ENCODE measurements at places on chromosomes 7 and 10. TPM values are rescaled to one million over a fixed set of nuclear protein-coding genes. Genes with fewer than 3 reads are reported as not detected.

DNA sequence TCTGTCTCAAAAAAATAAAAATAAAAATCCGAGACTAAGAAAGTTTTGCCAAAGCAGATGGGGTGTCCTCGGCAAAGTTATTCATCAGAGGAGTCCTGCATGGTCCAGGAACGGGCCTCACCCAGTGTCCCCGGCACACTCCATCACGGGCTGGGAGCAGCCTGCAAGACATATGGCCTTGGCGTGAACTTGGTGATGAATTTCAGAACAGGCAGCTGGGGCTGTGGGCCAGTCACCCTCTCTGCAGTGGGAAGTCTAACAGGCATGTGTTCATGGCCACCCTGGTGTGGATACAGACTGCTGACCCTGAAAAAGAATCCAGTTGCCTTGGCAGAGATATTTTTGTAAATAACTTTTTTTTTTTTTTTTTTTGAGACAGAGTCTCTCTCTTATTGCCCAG lies 34.7 kb downstream of the NPTX2 start:
- DNase-seq: no peak

DNA sequence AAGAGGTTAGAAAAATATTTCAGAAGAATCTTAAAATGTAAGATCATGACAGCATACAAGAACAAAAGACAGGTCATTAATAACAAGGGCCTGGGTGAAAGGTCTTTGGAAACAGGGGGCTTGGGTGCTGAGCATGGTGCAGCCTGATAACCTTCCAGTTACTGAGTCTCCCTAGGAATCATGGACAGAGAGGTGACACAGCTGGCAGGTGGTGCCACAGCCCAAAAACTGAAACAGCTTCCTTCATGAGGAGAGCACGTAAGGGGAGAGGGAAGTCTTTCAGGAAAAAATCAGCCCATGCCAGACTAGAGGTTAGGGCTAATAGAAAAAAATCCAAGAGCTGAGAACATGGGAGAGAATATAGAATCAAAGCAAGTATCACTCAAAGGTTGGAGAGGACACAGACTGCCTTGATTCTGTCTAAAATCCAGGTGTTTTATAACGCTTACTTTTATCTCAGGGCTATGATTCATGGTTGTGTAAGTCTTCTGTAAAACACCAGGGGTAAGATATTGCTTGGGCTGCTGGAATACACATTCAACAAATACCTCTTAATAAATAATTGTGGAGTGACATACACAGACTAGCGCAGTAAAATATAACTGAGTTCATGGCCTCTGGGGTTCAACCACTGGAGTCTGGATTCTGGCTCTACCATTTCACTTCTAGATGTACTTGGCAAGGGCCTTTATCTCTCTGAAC lies 88.1 kb downstream of the SEMA3C start:
- no peak for DNase-seq

GRCh38 chr10:60769406-60769805 lies 8.9 kb upstream of the CDK1 start:
- DNase-seq: no peak

DNA sequence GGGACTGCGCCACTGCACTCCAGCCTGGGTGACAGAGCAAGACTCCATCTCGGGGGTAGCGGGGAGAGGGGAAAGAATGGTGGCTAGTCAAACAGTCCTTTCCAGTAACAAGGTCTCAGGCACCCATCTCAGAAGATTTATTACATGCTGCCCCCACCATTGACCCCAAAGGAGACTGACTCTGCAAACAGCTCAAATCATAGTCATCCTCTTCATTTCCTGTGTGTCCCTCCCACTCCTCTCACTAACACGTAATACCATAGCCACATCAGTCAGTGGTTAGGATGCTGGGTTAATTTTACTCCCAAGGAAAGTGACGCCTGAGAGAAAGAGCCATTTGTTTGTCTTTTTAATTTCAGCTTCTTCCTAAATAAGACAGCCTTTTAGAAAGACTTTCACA lies 56.6 kb upstream of the BET1 start:
- no peak for DNase-seq

GRCh38 chr10:77360835-77361234 lies 276.8 kb downstream of the KCNMA1 start:
- no peak for DNase-seq

DNA sequence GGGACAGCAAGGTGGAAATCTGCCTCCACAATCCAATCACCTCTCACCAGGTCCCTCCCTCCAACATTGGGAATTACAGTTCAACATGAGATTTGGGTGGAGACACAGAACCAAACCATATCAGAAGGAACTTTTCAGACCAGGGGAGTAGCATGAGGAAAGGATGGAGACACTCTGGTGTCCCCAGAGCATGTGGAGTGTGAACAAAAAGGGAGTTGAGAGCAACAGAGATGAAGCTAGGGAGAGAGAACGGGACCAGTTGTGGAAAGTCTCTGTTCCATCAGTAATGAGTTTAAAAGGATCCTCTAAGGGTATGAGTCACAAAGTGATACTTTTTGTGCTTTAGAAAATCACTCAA lies 382.0 kb downstream of the SFMBT2 start:
- no peak for DNase-seq

DNA sequence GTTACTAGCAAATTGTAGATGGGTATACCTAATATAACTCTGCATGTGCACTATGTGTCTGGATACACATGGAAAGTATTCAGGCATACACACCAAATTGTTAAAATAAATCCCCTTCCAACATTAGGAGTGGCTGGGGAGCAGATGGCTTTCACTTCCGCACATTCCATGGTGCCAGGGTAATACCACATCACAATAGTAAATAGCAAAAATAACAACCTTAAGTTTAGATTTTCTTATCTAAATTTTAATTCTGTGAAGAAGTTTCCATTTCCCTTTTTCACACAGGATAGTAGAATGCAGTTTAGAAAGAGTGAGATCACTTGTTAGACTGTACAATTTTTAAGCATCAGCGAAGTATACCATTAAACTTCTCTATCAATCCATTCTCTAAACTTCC lies 5.8 kb upstream of the ALOX5 start:
- DNase-seq: no peak

GRCh38 chr10:129272866-129273650 lies 194.0 kb upstream of the MGMT start:
- DNase-seq: peak; percentile 45

DNA sequence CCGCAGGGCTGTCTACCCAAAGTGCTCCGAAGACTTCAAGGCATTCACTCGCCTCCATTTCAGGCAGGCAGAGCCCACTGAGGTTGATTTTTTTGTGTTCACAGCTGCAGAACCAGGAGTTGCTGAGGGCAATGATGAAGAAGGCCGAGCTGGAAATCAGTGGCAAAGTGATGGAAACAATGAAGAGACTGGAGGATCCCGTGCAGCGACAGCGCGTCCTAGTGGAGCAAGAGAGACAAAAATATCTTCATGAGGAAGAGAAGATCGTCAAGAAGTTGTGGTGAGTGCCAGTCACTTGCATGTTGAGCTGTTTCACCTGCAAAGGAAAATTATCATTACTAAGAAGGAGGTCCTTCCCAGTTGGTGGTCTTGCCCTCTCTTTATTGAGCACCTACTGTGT lies 210.5 kb downstream of the ARHGAP21 start:
- DNase-seq: peak; percentile 65

- no peak for DNase-seq
Measured at GRCh38 chr10:117499248-117500105, 43.1 kb upstream of the EMX2 start.

GRCh38 chr10:33506838-33507661 lies 172.6 kb upstream of the NRP1 start:
- no peak for DNase-seq

DNA sequence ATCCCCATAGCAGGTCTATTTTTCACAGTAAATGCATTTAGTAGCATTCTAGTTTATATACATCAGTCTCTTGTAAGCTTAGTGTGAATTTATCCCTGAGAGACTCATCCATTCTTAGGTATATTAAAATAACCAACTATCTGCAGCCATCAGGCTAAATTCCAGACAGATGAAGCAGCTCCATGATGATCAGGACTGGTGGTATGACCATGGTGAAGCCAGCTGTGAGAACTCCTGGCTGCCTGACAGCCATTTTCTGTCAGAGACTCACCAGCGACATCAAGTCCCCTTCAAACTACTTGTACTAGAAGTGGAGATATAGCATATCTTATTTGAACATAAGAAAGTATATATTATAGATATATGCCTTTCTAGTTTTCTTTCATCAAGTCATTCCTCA lies 70.3 kb upstream of the GSDME start:
- no peak for DNase-seq

DNA sequence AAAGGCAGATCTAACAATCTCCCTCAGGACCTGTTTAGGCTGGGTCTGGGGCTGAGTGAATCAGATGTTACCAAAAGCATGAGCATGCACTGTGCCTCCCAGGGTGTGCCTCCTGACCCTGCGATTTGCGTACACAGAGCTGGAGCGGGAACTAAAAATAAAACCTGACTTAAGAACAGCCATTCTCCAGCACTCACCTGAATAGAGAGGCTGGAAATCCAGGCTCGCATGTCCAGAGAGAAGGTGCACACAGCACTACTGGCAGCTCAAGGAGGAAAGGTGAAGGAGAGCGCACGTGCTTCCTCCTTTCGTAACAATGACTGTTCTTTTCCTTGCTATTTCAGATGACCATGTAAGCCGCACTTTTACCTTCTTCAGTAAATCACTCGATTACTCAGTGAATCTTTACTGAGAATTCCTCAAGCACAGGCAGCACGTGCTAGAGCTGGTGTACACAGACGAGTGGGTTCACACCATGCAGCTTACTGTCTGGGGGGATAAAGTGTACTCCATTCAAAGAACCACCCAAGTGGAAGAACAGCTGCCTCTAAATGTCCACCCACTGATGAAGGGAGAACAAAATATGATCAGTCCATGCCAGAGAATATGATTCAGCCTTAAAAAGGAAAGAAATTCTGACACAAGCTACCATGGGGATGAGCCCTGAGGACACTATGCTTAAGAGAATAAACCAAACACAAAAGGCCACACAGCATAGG lies 45.6 kb downstream of the SFMBT2 start:
- no peak for DNase-seq

DNA sequence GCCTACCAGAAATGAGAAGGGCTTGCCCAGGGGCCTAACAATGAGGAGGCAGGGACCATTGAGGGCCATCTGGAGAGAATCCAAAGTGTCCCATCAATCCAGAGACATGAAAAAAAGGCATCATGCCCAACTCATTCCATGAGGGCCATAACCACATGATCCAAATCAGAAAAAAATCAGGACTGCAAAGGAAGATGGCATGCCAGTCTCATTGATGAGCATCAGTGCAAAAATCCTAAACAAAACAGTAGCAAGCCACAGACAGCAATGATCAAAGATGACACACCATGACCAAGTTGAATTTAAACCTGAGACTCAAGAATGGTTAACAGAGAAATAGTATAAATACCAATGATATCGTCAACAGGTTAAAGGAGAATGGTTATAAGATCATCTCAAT lies 7.0 kb upstream of the CYP3A4 start:
- no peak for DNase-seq

DNA sequence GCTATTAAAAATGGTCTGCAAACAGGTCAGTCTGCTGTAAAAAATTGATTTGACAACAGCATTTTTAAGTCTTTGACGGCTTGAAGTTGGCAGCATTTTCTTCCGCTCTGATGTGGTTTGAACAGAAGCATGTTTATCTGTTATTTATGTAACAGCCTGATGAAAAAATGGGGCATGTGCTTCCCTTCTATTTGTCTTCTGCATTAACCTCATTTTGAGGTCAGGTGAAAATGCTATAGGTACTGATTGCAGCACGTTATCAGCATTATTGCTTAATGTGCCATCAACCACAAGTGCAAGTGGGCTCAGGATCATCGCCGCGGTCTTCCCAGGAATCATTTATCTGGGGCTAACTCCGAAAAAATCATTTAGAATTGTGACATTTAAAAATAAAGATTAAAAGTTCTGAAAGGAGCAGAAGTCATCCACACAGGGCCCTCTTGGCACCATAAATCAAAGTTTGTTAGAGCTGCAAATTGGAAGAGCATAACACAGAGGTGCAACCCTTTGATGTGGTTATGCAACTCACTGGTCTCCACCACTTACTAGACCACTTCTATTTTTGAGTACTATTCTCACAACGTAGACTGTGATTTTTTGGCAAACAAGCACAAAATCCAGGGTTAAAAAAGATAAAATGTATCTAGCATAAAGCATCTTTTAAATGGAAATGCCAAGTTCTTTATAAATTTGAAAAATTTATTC lies 307.7 kb downstream of the MDFIC start:
- DNase-seq: peak; percentile 81

GRCh38 chr7:157523371-157523765 lies 186.6 kb downstream of the DNAJB6 start:
- no peak for DNase-seq

GRCh38 chr10:118153287-118153686 lies 106.5 kb upstream of the RAB11FIP2 start:
- DNase-seq: no peak

- DNase-seq: no peak
Measured at GRCh38 chr7:105297985-105298384, 90.7 kb downstream of the SRPK2 start.

GRCh38 chr10:60870803-60871202 lies 73.2 kb downstream of the RHOBTB1 start:
- no peak for DNase-seq

GRCh38 chr7:139396323-139396951 lies 36.7 kb downstream of the LUC7L2 start:
- no peak for DNase-seq

DNA sequence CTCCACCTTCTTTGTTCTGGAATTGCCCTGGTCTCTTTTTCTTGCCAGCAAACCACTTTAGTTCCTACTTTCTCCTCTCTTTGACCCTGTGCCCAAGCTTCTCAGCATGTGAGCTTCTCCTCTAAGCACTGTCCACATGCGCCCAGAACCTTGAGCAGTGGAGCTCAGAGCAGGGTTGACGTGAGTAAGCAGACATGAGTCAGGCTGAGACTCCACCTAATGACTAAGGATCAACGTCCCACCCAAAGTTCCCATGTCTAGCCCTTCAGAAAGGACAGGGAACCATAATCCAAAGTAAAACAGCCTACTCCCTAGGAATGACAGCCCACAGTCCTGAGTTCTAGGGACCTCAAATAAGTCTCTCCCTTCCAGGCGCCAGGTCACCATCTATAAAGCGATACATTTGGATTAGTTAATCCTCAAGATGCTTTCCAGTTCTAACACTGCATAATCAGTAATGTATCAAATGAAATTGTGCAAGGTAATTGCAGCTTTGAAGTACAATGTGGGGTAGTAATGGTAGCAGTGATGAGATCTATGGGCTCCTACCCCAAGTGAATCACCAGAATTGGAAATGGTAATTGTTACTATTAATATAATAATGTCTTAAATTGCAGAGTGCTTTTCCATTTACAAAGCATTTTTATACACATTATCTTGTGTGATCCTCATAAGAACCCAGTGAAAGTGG lies 44.5 kb downstream of the KCNMA1 start:
- DNase-seq: no peak

UNCX gene
- not detected for total RNA-seq

HTR5A gene
- total RNA-seq: not detected

SLC39A12 gene
- total RNA-seq: not detected

SMURF1 gene
- total RNA-seq: 30.6 TPM

LRRN3 gene
- 13.7 TPM for total RNA-seq

Measured in lung (tissue), 17 donors.